H9 (cell line): ENCODE measurements at places on chromosomes 11 and 22. TPM values are rescaled to one million over a fixed set of nuclear protein-coding genes. Genes with fewer than 3 reads are reported as not detected.

The GRM5 gene
- total RNA-seq, result not detected in 2 replicates

The SHANK2 gene
- total RNA-seq, result 22.1 and 23.8 TPM in 2 replicates

The MACROD1 gene
- 18.3 and 21.2 TPM in 2 replicates for total RNA-seq

The TCF20 gene
- total RNA-seq, result 75.6 and 76.5 TPM in 2 replicates

The SCGB2A2 gene
- not detected in 2 replicates for total RNA-seq

The LRRC74B gene
- not detected in 2 replicates for total RNA-seq

GRCh38 chr11:62726156-62726914, 922 bp downstream of the HNRNPUL2 start:
- no peak for DNase-seq

DNA sequence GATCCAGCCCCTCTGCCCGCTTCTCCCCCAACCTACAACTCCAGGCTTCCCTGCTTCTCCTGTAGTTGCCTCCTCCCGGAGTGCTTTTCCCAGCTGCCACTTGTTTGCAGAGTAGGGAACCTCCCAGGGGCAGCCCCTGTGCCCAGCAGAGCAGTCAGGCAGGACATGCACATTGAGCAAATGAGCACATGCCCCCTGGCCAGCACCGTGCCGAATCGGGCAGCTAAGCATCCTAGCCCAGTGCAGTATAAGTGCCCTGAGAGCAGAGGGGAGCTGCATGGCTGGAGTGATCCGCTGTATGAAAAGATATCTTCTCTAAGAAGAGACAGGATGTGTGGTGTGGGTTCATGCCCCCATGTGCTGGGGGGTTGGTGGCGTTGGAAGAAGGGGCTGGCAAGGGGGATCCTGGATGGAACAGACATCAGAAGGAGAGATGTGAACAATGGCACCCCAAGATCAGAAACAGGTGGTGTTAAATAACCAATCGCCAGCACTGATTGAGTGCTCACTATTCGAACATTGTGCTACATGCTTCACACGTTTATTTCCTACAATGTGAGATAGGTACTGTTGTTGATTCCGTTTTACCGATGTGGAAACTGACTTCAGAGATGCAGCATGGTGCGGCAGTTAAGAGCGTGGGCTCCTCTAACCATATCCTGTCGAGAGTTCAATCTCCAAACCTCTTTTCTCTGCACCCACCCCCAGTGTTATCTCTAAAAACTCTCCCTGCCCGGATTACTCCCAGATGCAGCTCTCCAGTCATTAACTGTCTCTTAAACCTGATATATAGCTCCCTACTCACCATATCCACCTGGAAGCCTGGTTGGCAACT, 1.2 kb downstream of the AIP start:
- no peak for DNase-seq

- DNase-seq, result no peak
Measured at GRCh38 chr11:16867097-16867496, 128.7 kb downstream of the C11orf58 start.

DNA sequence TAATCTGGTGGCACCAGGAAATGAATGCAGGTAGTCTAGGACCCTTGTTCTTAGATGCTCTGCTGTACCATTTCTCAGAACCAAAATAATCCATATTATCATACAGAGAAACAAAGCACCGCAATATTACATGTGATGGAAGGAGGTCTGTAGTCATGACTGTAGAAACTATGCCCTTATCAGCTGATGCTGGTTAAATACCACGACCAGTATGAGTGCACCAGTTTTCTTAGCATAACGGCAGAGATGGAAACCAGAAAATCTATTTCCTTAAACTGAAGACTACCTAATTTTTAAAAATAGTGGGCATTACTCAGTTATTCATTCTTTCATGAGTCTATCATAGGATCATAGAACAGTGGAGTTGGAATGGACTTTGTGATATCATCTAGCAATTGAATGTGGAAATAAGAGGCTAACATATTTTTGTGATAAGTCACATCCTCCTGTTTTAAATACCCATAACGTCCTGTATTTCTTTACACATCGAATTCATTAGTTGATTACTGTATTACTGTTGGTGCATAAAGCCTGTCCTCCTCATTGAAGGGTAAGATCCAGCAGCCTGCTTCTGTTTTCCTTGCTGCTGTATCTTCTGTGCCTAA, 15.1 kb downstream of the JHY start:
- no peak for DNase-seq

DNA sequence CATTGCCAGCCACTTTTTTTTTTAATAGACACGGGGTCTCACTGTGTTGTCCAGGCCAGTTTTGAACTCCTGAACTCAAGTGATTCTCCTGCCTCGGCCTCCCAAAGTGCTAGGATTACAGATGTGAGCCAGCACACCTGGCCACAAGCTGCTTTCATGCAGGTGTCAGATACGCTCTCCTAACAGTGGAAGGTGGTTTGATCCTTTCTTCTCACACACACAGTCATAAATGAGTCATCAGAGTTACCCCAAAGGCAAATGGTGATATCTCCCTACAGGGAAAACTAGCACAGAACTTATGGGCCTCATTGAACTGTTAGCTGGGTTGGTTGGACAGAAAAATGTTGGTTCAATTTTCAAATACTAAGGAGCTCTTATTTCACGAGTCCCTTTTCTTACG, 38.2 kb upstream of the UBASH3B start:
- DNase-seq, result no peak

GRCh38 chr11:57637626-57638004, 12.1 kb downstream of the YPEL4 start:
- peak; percentile 84 for DNase-seq

DNA sequence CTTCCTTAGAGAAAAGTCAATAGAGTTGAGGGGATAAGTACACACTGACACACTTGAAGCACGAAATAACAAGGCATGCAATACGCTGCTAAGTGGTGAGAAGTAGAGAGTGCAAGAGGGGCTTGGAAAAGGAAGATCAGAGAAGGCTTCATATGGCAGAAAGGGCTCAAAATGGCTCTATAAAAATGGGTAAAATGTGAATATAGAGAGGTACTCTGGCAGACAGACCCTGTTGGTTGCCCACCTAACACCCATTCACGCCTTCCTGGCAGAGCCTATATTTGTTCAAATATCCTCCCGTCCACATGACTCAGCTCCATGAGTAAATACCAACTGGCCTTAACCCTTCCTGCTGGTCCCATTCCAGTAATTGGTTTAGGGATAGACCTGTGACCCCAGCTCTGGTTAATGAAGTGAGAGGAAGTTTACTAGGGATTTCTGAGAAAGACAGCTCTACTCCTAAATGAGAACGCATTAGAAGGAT, 38.9 kb upstream of the CCDC34 start:
- DNase-seq, result no peak

- DNase-seq, result no peak
Measured at GRCh38 chr11:550021-550745, 10.4 kb downstream of the LMNTD2 start.

DNA sequence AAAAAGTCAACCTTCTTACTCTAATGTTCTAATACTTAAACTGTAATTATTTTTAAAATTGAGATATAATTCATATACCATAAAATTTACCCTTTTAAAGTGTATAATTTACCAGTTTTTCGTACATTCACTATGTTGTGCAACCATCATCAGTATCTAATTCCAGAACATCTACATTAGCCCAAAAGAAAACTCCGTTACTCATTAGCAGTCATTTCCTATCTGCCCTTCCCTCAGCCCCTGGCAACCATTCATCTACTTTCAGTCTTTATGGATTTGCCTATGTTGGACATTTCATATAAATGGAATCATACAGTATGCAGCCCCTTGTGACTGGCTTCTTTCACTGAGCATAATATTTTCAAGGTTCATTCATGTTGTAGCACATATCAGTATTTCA, 22.2 kb downstream of the SGSM3 start:
- DNase-seq, result no peak

DNA sequence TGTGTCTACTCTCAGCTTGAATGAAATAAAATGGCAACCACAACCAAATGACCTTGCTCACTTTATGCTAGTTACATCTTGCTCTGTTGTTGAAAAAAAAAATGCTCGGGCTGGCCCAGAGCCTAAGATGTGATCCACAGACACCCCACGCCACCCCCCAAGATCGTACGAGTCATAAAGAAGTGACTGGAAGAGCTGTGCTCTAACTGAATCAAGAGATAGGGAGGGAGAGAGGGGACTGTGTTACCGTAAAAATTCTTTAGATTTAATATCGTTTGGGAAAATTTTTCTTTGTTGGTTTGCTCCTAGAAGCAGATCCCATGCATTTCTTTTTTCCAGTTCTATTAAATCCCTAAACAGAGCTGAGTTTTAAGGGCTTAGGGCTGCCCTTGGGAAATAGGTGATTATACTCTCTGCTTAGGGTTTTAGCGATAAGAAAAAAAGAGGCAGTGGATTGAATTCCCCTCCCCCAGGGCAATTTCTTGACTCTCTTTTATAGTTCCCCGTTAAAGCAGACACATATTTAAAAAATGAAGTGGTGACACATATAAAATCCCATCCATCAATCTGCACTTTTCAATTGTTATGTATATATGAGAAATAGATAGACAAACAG, 14.5 kb downstream of the MAML2 start:
- no peak for DNase-seq

DNA sequence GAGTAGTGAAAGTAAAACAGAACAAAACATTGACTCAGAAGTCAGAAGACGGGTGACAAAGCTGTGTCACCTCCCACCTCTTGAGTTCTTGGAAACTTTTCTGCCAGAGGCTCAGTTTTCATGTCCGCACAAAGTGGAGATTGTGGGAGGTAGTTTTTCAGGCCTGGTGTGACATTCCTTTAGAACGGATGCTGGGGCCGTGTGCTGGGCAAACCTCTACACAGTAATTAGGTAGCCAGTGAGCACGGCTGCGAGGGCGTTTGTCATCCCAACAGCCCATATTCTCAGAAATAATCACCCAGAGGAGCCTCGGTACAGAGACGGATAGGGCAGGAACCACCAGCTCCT, 1054.4 kb downstream of the TBC1D22A start:
- DNase-seq, result no peak

DNA sequence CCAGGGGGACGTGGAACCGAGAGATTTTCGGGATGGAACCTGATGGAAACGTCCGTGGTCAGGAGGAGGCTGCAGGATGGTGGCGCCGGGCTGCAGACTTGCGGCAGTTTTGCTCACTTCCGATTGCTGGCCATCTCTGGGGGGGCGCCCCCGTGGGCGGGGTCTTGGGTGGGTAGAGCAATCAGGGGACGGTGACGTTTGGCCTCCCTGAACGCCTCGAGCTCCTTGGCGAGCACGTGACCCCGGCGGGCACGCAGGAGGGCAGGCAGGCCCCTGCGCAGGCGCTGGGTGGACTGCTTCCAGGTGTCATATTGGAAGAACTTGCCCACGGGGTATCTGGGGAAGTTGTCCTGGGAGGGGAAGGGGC, 6.3 kb downstream of the IGF2 start:
- DNase-seq, result no peak

DNA sequence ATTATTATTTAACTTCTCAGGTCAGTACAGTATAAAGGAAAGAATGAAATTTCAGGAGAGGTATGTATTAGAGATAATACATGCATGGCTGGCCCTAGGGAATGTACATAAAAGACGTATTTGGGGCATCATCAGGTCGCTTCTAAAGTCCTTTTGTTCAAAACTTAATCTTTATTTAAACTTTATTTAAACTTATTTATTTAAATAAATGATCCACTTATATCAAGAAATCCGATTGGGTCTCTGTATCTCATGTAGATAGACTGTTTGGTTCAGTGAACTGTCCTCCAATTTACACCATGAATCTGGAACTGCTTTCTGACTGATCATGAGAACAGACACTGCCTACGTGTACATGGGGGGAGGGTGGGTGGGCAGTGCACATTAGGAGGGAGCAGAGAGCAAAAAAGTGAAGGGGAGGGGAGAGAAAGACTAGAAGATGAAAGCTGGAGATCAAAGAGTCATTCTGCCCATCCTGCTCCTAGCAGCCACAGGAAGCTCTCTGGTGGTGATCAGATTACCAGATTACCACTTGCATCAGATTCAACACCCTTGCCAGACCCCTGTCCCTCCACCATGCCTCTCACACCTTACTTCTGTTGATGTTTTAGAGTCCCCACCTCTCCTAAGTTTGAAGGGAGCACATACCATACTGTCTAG, 92.1 kb upstream of the MTMR2 start:
- DNase-seq, result peak; percentile 33
